IPS DF 6.9 (cell line): ENCODE measurements at places on chromosomes 3 and 15.

GRCh38 chr3:140842984-140843649, 98.5 kb upstream of the SLC25A36 start:
- no peak for DNase-seq
- no peaks in the 10 kb centered on the region for H3K36me3 ChIP-seq
- H3K27me3 ChIP-seq = no peaks in the 10 kb centered on the region
- no peak overlapping the region for H3K4me3 ChIP-seq
- no peak overlapping the region for H3K27ac ChIP-seq

- no peaks in the 10 kb centered on the region for H3K36me3 ChIP-seq
- no peak for DNase-seq
- no peaks in the 10 kb centered on the region for H3K27me3 ChIP-seq
- H3K27ac ChIP-seq = no peak overlapping the region
- H3K4me3 ChIP-seq = no peak overlapping the region
- no peaks in the 10 kb centered on the region for H3K4me1 ChIP-seq
Measured at GRCh38 chr15:98592136-98592535, 56.2 kb upstream of the IGF1R start.

- no peaks in the 10 kb centered on the region for H3K36me3 ChIP-seq
- no peak overlapping the region for H3K4me3 ChIP-seq
- H3K4me1 ChIP-seq = no peaks in the 10 kb centered on the region
- H3K27me3 ChIP-seq = no peaks in the 10 kb centered on the region
Measured at GRCh38 chr15:94206463-94207167, 24.7 kb upstream of the MCTP2 start.

DNA sequence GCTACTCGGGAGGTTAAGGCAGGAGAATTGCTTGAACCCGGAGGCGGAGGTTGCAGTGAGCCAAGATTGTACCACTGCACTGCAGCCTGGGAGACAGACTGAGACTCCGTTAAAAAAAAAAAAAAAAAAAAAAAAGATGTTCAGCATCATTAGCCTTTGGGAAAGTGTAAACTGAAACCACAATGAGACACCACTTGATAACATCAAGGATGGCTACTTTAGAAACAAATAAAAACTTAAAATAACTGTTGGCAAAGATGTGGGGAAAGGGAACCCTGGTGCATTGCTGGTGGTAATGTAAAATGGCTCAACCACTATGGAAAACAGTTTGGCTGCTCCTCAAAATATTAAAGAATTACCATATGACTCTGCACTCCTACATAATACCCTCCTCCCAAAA, 1.9 kb downstream of the LEO1 start:
- H3K27ac ChIP-seq = no peak overlapping the region
- H3K4me3 ChIP-seq = no peak overlapping the region
- no peaks in the 10 kb centered on the region for H3K27me3 ChIP-seq
- H3K36me3 ChIP-seq = no peaks in the 10 kb centered on the region
- DNase-seq = no peak
- H3K4me1 ChIP-seq = no peaks in the 10 kb centered on the region

DNA sequence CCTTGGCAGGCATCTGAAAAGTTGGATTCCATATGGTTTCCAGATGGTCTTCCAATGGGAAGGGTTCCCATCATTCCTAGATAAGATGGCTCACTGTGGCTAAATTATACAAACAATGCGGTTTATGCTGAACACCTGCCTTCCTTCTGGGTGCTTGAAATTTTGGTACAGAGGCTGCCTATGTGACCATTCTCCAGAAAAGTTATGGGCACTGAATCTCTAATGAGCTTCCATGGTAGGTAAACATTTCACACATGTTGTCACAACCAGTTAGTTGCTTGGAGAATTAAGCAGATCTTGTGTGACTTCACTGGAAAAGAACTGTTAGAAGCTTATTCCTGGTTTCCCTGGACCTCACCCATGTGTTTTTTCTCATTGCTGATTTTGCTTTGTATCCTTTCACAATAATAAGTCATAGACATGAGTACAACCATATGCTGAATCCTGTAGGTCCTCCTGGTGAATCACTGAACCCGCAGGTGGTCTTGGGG, 30.1 kb downstream of the PLOD2 start:
- no peak overlapping the region for H3K4me3 ChIP-seq
- no peak overlapping the region for H3K27ac ChIP-seq
- no peaks in the 10 kb centered on the region for H3K36me3 ChIP-seq

DNA sequence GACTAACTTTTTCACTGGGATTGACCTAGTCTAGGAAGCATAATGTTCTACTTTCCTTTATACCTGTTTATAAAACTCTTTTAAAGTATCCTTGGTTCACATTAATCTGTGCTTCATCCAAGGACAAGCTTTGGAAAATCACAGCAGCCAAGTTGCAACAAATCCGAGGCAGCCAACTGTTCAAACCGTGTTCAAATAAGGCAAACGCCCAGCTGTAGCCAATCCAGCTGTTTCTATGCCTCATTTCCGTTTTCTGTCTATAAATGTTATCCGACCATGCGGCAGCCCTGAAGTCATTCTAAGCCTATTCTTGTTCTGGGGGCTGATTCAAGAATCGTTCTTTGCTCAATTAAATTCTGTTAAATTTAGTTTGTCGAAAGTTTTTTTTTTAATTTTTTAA, 78.3 kb downstream of the FMN1 start:
- H3K4me1 ChIP-seq = peaks cover 1% of the 10 kb centered on the region; the same call in 1 of the 2 replicates
- no peaks in the 10 kb centered on the region for H3K36me3 ChIP-seq
- H3K27me3 ChIP-seq = no peaks in the 10 kb centered on the region

DNA sequence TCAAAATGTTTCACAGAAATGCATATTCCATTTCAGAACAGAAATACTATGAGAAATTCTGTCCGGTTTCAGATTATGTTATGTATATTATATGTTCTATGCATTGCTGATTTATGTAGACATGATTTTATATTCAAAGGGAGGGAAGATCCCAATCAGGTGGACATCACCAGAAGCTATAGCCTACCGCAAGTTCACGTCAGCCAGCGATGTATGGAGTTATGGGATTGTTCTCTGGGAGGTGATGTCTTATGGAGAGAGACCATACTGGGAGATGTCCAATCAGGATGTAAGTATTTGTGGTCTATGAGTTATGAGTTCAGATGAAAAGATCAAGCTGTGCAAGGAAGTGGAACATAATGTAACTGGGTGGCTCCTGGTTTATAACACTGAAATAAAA, 341.7 kb downstream of the EPHA3 start:
- no peak overlapping the region for H3K4me3 ChIP-seq
- no peaks in the 10 kb centered on the region for H3K27me3 ChIP-seq
- no peaks in the 10 kb centered on the region for H3K4me1 ChIP-seq
- no peak overlapping the region for H3K27ac ChIP-seq

- no peak overlapping the region for H3K4me3 ChIP-seq
- no peaks in the 10 kb centered on the region for H3K36me3 ChIP-seq
- DNase-seq = no peak
- H3K27ac ChIP-seq = no peak overlapping the region
Measured at GRCh38 chr3:150349314-150350097, 58.6 kb upstream of the TSC22D2 start.

DNA sequence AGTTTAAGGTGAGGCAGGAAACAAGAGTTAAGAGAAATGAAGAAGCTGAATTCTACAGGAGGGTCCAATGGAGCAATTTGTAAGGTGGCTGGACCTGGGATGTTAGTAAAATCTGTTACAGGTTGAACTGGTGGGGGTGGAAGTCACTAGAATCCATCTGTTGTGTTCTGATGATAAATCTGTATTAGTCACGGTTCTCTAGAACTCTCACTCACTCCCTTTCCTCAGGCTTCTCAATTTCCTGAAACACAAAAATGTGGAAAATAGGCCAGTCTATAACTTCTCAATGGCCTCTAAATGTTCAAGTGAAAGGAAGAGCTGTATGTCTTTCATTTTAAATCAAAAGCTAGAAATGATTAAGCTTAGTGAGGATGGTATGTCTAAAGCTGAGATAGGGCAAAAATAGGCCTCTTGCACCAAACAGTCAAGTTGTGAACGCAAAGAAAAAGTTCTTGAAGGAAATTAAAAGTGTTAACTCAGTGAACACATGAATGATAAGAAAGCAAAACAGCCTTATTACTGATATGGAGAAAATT, 180.2 kb upstream of the CBLB start:
- H3K4me3 ChIP-seq = no peak overlapping the region
- H3K36me3 ChIP-seq = no peaks in the 10 kb centered on the region
- no peaks in the 10 kb centered on the region for H3K4me1 ChIP-seq
- no peaks in the 10 kb centered on the region for H3K27me3 ChIP-seq
- DNase-seq = no peak
- H3K27ac ChIP-seq = no peak overlapping the region

DNA sequence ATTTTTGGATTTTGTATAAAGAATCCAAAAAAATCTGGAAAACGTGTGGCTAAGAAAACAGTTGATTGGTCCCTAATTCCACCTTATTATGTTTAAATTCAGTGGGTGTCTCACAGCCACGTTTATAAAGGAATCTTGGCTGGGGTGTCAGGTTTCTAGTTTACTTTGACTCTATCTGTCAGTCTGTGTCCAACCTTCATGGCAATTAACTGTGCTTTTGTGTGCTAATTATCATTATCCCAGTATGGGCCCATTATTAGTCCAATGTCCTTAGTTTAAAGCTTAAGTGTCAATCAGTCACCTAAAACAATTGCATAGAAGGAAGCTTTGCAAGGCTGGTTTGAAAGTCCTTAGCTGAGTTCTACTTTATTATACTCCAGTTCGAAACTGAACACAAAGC, 3.7 kb upstream of the CNTN4 start:
- H3K27me3 ChIP-seq = no peaks in the 10 kb centered on the region
- H3K27ac ChIP-seq = no peak overlapping the region
- no peaks in the 10 kb centered on the region; the same call in 1 of the 2 replicates for H3K4me1 ChIP-seq
- H3K4me3 ChIP-seq = no peak overlapping the region

DNA sequence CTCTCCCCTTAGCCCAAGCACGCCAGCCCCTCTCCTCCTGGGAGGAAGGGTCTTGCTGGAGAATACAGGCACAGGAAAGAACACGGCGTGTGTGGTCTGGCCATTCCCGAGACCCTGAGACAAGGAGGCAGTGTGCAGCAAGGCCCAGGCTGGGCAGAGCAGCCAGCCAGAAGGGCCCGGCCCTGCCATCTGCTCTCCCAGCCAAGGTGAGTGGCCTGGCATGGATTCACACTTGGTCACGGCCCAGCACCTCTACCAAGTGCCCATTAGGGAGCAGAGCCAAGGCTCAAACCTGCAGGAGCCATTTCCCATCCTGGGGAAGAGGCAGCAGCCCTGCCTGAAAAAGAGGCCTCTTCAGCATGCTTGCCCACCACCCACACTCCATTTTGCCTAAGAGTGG, 28.6 kb downstream of the MEGF11 start:
- H3K27ac ChIP-seq = no peak overlapping the region
- H3K36me3 ChIP-seq = no peaks in the 10 kb centered on the region
- no peaks in the 10 kb centered on the region; the same call in 1 of the 2 replicates for H3K4me1 ChIP-seq
- no peak overlapping the region for H3K4me3 ChIP-seq
- H3K27me3 ChIP-seq = no peaks in the 10 kb centered on the region

GRCh38 chr3:98984024-98984423, 82.5 kb upstream of the DCBLD2 start:
- DNase-seq = no peak
- H3K27ac ChIP-seq = no peak overlapping the region

- H3K4me3 ChIP-seq = no peak overlapping the region
- H3K4me1 ChIP-seq = no peaks in the 10 kb centered on the region
- no peak for DNase-seq
- H3K27me3 ChIP-seq = no peaks in the 10 kb centered on the region
- no peaks in the 10 kb centered on the region for H3K36me3 ChIP-seq
Measured at GRCh38 chr3:86229086-86229774, 761.7 kb downstream of the VGLL3 start.

DNA sequence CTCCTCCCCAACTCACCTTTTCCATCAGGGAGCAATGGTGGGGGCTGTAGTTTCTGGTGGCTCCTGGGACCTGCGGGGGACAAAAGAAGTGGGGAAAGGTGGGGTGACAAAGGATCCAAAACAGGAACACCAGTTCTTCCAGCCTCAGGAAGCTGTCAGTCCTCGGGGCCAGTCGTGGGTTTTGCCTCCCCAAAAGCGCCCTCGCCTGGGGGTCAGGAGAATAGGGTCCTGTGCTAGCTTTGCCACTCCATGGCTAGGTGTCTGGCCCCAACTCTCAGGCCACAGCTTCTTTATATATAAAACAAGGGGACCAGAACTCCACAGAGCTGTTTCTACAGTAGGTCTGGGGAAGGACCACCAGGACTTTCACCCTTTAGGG, 4.0 kb downstream of the CCDC9B start:
- H3K27ac ChIP-seq = no peak overlapping the region
- H3K4me1 ChIP-seq = peaks cover 13% of the 10 kb centered on the region
- H3K36me3 ChIP-seq = no peaks in the 10 kb centered on the region
- H3K4me3 ChIP-seq = no peak overlapping the region

- no peaks in the 10 kb centered on the region for H3K27me3 ChIP-seq
- H3K36me3 ChIP-seq = no peaks in the 10 kb centered on the region
- no peak overlapping the region for H3K4me3 ChIP-seq
- DNase-seq = no peak
- H3K4me1 ChIP-seq = peaks cover 2% of the 10 kb centered on the region
- H3K27ac ChIP-seq = no peak overlapping the region
Measured at GRCh38 chr15:54029081-54029480, 50.8 kb downstream of the UNC13C start.

DNA sequence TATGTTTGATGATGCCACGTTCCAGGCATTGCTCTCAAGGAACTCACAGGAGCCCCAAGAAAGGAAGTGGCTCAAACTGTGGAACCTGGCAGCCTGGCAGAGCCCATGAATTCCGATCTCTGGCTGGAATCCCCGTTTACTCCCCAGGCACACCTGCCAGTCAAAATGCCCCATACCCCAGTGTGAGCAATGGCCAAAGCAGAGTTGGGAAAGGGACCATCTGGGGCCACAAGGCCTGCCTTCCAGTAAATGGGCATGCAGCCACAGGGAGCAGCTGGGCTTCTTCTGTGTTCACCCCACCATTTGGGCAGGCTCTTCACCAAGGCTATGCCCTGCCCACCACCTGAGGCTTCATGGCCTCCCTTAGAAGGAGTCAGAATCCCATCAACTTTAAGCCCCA, 257.0 kb upstream of the GOLGA6L4 start:
- no peak overlapping the region for H3K27ac ChIP-seq
- no peak overlapping the region for H3K4me3 ChIP-seq
- no peaks in the 10 kb centered on the region for H3K4me1 ChIP-seq

GRCh38 chr3:25427942-25428788, at the start of gene RARB:
RARB (plus strand) TSS chr3:25428263; CDS start chr3:25428732, 469 bp downstream.
- H3K27me3 ChIP-seq = peaks cover 3% of the 10 kb centered on the region; the same call in 1 of the 2 replicates
- no peak within 1 kb of the TSS for H3K27ac ChIP-seq
- peak within 1 kb of the TSS; percentile 50; the same call in 1 of the 2 replicates for H3K4me3 ChIP-seq
- H3K36me3 ChIP-seq = no peaks in the 10 kb centered on the region
- peaks cover 11% of the 10 kb centered on the region for H3K4me1 ChIP-seq
- no peak for DNase-seq

GRCh38 chr3:49803465-49804140, 542 bp downstream of the INKA1 start:
- peak overlapping the region; percentile 42 for H3K4me3 ChIP-seq
- no peaks in the 10 kb centered on the region for H3K36me3 ChIP-seq
- DNase-seq = no peak
- H3K27me3 ChIP-seq = no peaks in the 10 kb centered on the region; the same call in 1 of the 2 replicates

GRCh38 chr3:21274079-21274571, 476.9 kb downstream of the ZNF385D start:
- no peaks in the 10 kb centered on the region for H3K27me3 ChIP-seq
- no peak overlapping the region for H3K4me3 ChIP-seq
- no peaks in the 10 kb centered on the region for H3K36me3 ChIP-seq
- no peaks in the 10 kb centered on the region for H3K4me1 ChIP-seq
- no peak for DNase-seq
- H3K27ac ChIP-seq = no peak overlapping the region

- no peaks in the 10 kb centered on the region for H3K36me3 ChIP-seq
- no peaks in the 10 kb centered on the region for H3K27me3 ChIP-seq
- no peak for DNase-seq
- no peaks in the 10 kb centered on the region for H3K4me1 ChIP-seq
Measured at GRCh38 chr15:79977431-79978054, 6.5 kb upstream of the BCL2A1 start.

- H3K36me3 ChIP-seq = peaks cover 25% of the 10 kb centered on the region
- H3K4me3 ChIP-seq = no peak overlapping the region
- H3K4me1 ChIP-seq = peaks cover 3% of the 10 kb centered on the region; the same call in 1 of the 2 replicates
- no peak overlapping the region for H3K27ac ChIP-seq
Measured at GRCh38 chr3:52230461-52230860, 5.0 kb upstream of the TLR9 start.
